C1 segment of cervical spinal cord (tissue), 14 donors: ENCODE measurements at places on chromosomes 11 and 22.

DNA sequence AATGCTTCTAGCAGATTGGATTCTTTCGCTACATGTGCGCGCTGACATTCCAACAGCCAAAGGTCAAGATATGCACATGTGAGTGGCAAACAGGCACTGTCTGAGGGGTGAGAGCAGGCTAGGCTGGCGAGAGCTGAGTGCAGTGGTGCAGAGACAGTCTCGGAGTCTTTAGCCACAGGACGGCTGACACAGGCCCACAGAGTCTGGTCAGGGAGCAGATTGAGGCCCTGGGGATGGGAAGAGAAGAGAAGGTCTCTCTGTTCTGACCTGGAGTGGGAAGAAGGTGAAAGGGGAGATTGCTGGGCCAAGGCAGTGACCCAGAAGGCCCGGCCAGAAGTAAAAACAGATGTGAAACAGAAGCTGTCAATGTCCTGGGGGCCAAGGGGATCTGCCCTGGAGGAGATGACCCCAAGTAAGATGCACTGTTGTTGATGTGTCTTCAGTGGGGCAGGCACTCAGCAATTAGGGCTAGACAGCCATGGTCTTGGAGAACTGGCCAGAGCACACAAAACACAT lies 197.8 kb downstream of the ETS1 start:
- no peak for DNase-seq

GRCh38 chr22:47370448-47371262 lies 608.2 kb downstream of the TBC1D22A start:
- DNase-seq = no peak

DNA sequence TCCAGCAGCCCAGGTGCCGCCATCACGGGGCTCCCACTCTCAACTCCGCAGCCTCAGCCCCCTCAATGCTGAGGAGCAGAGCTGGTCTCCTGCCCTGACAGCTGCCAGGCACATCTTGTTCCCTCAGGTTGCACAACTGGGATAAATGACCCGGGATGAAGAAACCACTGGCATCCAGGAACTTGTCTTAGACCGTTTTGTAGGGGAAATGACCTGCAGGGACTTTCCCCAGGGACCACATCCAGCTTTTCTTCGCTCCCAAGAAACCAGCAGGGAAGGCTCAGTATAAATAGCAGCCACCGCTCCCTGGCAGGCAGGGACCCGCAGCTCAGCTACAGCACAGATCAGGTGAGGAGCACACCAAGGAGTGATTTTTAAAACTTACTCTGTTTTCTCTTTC lies at the start of gene SAA1:
TSS of gene SAA1 (plus strand) at position 316 of the 400 bp plus-strand sequence. CDS start 624 bp downstream, outside the sequence.
- DNase-seq = no peak

GRCh38 chr11:65764434-65764833 lies 16.3 kb downstream of the AP5B1 start:
- DNase-seq = no peak

DNA sequence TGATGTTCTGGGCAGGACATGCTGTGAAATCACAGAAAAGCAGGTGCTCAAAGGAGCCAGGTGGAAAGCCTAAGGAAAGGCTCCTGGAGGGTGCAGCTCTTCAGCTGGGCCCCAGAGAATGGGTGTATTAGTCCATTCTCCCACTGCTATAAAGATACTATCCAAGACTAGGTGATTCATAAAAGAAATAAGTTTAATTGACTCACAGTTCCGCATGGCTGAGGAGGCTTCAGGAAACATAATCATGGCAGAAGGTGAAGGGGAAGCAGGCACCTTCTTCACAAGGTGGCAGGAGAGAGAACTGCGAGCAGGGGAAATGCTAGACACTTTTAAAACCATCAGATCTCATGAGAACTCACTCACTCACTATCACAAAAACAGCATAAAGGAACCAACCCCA lies 43.1 kb upstream of the DEUP1 start:
- DNase-seq = no peak

DNA sequence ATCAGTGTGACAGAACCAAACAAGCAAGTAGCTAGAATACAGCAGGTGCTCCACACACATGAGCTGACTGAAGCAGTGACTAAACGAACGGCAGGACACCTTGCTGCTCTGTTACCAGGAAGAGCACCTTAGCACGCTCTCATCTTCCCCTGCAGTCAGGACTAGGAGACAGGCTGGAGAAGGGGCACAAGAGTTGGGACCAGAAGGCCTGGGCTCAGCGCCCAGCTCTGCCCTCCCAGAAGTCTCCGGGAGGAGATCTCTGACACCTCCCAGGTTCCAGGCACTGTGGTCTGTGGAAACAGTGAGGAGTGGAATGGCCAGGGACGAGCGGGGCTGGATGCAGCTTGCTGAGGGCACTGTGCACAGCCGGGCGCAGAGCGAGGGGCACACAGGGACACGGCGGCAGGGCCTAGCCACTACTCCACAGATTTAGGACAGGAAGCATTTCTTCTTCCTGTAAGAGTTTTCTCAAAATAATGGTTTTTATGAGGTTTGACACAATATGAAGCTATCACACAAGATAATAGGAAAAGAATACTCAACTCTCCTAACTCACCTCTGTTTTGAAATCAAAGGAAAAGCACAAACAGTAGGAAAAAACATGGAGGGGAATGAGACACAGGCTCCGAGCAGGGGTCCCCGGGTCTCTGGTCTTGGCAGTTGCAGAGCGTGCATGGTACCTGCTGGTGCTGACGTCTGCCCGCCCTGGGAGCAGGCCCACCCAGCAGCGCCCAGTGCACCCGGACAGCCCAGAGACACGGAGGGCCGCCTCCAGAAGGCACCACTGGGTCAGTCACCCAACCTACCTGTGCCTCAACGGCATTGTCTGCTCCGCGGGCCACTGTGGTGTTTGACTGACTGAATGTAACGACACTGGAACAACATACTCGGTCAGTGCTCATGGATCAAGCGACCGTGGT lies 67.6 kb downstream of the NCAPD3 start:
- DNase-seq = no peak

GRCh38 chr11:73838443-73839122 lies 38.1 kb downstream of the COA4 start:
- DNase-seq = no peak

GRCh38 chr11:131914361-131914774 lies 544.0 kb downstream of the NTM start:
- no peak for DNase-seq

- no peak for DNase-seq
Measured at GRCh38 chr11:46711303-46711702, 7.7 kb upstream of the F2 start.

- DNase-seq = no peak
Measured at GRCh38 chr11:77126861-77127234, 1.2 kb upstream of the MYO7A start.

- DNase-seq = no peak
Measured at GRCh38 chr11:44193856-44194255, 98.4 kb downstream of the EXT2 start.

DNA sequence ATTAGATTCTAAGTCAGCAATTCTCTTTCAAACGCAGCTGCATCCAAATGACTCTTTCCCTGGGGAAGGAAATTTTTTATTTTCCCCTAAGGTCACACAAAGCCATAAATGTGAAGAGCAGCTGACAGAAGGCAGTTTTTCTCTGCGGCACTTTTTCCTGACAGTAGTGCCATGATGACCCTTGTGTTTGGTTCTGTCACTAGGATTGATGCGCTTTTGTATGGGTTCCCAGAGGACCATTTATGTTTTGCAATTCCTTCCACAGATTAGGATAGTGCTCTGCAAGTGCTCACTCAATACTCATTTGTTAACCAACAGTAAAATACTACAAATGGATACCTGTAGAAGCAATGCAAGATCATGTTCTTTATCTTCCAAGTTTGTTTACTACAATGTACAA lies 359.6 kb upstream of the CTSC start:
- no peak for DNase-seq

DNA sequence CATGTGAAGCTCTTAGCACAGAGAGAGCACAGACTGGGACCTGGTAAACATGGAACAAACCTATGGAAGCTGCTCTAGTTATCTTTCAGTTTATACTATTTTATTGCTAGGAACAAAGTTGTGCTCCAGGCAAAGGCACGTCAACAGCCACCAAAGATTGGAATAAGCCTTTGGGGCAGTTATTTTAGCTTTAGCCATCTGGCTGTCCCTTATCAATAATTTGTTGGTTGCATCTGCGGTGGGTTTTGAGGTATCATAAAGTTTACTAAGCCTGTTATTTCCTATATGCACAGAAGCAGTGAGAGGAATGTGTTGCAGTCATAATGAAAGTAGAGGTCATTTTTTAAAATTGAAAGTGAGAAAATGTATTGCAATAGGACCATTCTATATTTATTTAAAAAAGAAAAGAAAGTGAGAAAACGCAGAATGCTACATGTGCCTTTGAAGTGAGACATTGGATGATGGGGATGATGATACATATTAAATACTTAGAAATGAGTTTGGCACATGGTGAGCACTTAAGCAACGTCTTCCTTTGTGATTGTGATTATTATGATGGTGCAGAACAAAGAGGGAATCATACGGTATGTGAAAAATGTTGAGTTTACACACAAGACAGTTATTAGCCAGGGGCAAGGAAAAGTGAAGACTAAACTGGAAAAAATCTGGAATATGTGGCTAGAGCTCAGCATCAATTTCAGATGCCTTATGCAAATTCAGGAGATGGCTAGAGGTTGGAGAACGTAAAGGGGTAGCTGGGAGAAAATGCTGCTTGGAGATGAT lies 58.3 kb downstream of the PRR5L start:
- DNase-seq = no peak

GRCh38 chr11:121814962-121815361 lies 301.1 kb downstream of the BLID start:
- DNase-seq = no peak

DNA sequence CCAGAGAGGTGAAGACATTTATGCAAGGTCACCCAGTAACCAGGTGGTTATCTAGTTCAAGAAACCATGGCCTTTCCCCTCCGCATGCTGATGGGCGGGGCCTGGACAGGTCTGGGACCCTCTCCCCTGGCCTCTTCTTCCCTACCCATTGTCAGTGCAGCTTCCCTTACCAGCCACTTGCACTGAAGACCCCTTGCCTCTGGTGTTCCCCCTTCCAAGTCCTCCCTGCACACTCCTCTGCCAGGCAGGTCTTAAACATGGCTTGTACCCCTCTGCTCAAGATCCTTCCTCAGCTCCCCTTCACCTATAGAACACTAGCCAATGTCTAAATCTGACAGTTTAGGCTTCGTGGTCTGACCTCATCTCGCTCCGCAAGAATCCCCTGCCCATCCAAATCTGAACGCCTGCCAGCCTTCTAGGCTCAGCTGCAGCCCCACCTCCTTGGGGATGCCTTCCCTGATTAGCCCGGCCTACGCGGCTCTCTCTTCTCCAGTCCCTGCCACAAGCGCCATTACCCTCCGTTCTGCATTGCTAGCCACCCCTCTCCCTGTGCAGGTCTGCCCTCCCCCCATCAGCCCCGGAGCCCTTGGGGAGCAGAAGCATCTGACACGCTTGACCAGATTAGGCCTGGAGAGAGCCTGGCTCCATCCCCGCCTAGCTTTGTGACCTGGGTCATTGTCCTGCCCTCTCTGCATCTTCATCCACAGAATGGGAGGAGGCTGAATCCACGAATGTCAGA lies 213.8 kb downstream of the DSCAML1 start:
- no peak for DNase-seq

GRCh38 chr11:114725623-114726022 lies 47.3 kb downstream of the NXPE2 start:
- no peak for DNase-seq

GRCh38 chr22:26342745-26343410 lies 86.2 kb upstream of the ASPHD2 start:
- no peak for DNase-seq
